ENCODE measurements at places on chromosomes 6 and 20. TPM values are rescaled to one million over a fixed set of nuclear protein-coding genes. Genes with fewer than 3 reads are reported as not detected.

Gene ANGPT4
- polyA plus RNA-seq = 0.72 TPM

Gene DLL1
- 0.13 TPM for polyA plus RNA-seq

Gene CCN5
- 137 TPM for polyA plus RNA-seq

Gene MUC22
- polyA plus RNA-seq = not detected

Gene TXLNB
- polyA plus RNA-seq = 0.10 TPM

All from aorta (tissue), 5 donors.